ENCODE measurements at places on chromosomes 6 and 20.

DNA sequence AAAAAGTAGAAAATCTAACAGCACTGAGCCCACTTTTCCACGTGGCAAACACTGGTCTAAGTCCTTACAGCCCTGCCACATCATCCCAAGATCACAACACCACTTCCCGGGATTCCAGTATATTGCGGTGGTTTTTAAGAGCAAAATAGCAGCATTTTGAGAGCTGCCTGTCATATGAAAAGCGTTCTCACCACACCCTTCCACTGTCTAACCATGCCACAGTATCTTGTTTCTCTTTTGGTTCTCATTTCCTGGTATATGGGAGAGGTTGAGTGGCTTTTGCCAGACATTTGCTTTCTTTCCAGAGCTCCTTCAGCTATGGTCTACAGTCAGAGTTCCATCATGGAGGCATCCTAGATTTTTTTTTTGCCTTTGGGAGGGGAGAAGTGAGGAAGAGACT is 243.0 kb downstream of the TSHZ2 start:
- no peak for DNase-seq

GRCh38 chr20:18837718-18838117 is 24.1 kb downstream of the SCP2D1 start:
- no peak for DNase-seq

GRCh38 chr6:98832284-98833056 is 1.9 kb upstream of the POU3F2 start:
- DNase-seq, result no peak

- DNase-seq, result no peak
Measured at GRCh38 chr6:7588506-7588905, 1.5 kb upstream of the SNRNP48 start.

DNA sequence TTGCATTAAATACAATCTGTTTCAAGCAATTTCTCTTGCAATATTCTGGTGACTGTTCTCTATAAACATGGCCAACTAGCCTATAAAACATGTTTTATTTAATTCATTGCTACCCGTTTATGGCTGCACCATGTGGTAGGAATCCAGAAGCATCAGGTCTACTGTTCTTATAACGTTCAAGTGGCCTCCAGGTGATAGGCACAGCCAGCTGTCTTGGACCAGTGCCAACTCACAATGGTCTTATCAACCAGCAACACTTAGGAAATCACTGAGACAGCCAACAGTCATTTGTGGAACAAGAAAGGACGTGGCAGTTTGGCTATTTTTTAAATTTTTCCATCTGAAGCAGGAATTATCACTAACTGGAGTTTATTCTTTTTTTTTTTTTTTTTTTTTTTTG is 193.6 kb downstream of the NKAIN2 start:
- no peak for DNase-seq

DNA sequence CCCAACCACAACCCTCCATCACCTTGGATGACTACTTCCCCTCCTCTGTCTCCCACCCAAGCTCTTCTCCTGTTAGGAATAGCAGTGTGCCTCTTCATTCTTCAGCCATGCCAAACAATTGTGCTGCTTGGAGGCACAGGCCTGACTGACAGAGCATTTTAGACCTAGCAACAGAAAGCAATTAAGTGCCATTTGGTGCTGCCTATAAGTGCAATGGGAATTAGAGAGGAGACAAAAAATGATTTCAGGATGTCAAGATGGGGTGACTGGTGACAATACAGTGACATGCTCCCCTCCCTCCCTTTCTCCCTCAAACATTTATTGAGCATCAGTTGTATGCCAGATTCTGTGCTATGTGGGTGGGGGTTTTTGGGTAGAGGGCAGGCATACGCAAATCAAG is 322.6 kb upstream of the MOCS1 start:
- DNase-seq, result no peak

- no peak for DNase-seq
Measured at GRCh38 chr6:165643015-165643414, 20.0 kb downstream of the PDE10A start.

GRCh38 chr6:87639373-87639772 is 49.4 kb downstream of the ORC3 start:
- DNase-seq, result no peak

DNA sequence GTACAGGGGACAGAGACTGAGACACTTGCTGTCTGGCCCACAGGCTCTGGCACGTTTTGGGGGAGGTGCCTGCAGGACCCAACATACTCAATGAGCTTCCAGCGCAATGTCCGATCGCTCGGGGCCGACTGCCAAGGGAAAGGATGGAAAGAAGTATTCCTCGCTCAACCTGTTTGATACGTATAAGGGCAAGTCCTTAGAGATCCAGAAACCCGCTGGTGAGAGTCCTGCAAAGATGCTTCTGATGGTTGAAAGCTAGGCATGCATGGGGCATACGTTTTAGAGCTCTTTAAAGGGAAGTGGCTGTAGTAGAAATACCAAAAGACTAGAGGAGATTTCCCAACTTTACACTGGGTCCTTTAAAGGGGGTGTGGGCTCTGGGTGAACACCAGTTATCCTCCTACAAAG is 2.2 kb downstream of the PRRC2A start:
- DNase-seq, result no peak

GRCh38 chr6:4041480-4041879 is 37.5 kb downstream of the FAM217A start:
- DNase-seq, result no peak

GRCh38 chr20:39660226-39660625 is 698.1 kb downstream of the DHX35 start:
- DNase-seq, result no peak

DNA sequence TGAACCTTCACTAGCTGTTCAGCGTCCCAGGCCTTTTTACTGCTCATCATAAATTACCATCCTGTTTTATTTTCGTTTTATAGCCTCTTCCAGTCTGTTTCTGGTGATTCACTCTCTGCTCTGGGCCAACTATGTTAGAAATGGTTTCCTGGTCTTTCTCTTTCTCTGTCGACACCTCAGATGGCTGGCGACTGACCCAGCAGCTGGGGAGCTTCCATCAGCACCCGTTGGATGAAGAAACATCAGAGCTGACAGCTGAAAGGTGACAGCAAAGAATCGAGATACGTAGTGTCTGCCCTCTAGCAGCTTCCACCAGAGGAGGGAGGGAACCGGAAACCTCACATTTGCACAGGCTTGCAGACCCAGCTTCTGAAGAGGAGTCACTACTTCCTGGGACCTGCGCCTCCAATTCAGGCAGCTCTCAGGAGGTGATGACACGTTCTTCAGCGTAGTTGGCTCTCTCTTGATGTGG is 82.9 kb upstream of the MLN start:
- no peak for DNase-seq

GRCh38 chr20:45407067-45407745 is 883 bp upstream of the DBNDD2 start:
- DNase-seq, result no peak

- no peak for DNase-seq
Measured at GRCh38 chr20:29306390-29307072, 1950.9 kb upstream of the DEFB115 start.

DNA sequence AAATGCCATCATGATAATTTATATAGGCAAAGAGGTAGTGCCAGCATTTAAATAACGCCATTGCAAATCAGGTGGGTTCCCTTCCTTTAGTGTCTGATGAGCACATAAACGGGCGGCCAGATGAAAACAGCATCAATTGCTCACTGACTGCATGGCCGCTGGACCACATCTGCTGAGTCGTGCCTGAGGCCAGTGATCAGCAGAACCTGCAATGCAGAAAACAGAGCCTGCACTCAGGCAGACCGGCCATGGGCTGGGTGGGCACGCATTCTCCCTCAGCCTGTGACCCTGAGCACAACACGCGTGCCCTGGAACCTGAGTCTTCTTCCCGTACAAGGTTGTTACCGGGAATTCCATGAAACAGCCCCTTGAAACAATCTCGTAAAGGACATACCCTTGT is 144.0 kb upstream of the THBS2 start:
- no peak for DNase-seq

- no peak for DNase-seq
Measured at GRCh38 chr20:38835792-38836191, 30.3 kb downstream of the PPP1R16B start.

GRCh38 chr6:130211691-130212090 is 11.1 kb downstream of the SAMD3 start:
- DNase-seq, result no peak

- no peak for DNase-seq
Measured at GRCh38 chr6:45959534-45960145, 56.0 kb downstream of the CLIC5 start.

- DNase-seq, result no peak
Measured at GRCh38 chr20:63734946-63735858, 1.3 kb upstream of the LIME1 start.

DNA sequence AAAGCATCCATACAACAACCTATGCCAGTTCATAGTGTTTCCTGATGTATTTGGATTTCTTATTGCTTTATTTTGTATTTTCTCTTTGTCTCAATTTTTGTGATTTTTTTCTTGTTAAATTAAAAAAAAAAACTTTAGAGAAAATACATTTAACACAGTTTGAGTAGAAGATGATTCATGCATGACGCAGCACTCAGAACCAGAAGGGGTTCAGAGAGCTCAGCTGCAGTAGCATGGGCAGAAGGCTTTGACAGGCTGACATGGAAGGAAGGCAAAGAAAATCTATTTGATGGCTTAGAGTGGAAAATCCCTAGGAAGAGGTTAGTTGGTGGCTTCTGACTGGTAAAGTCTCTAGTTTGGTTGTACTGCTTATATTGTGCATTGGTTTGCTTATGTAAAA is 207.2 kb upstream of the STXBP5 start:
- DNase-seq, result no peak

Data from left forelimb (tissue), 1 donor.